Peyer's patch (tissue), 4 donors: ENCODE measurements at places on chromosomes 2 and 18. TPM values are rescaled to one million over a fixed set of nuclear protein-coding genes. Genes with fewer than 3 reads are reported as not detected.

The TRPM8 gene
- not detected for total RNA-seq

The LONRF2 gene
- total RNA-seq = 2.5 TPM

GRCh38 chr2:26184121-26184520 is 11.2 kb downstream of the GAREM2 start:
- H3K27me3 ChIP-seq = no peaks in the 10 kb centered on the region
- H3K36me3 ChIP-seq = no peaks in the 10 kb centered on the region
- H3K4me1 ChIP-seq = peaks cover 10% of the 10 kb centered on the region

- no peak for DNase-seq
- H3K4me3 ChIP-seq = no peak overlapping the region
- H3K36me3 ChIP-seq = no peaks in the 10 kb centered on the region
These were observed 366.3 kb downstream of the NYAP2 start for GRCh38 chr2:225765820-225766219.

- no peaks in the 10 kb centered on the region for H3K36me3 ChIP-seq
- H3K4me3 ChIP-seq = no peak overlapping the region
- no peaks in the 10 kb centered on the region for H3K4me1 ChIP-seq
- DNase-seq = no peak
- H3K27ac ChIP-seq = no peak overlapping the region
These were observed 159.7 kb downstream of the DOCK10 start for GRCh38 chr2:224882291-224883171.

GRCh38 chr2:43605079-43605655 is 9.3 kb upstream of the THADA start:
- H3K36me3 ChIP-seq = no peaks in the 10 kb centered on the region
- no peaks in the 10 kb centered on the region for H3K4me1 ChIP-seq
- DNase-seq = no peak
- H3K4me3 ChIP-seq = no peak overlapping the region
- no peaks in the 10 kb centered on the region for H3K27me3 ChIP-seq

The ACKR3 gene
- total RNA-seq = 22.5 TPM

- no peak overlapping the region for H3K27ac ChIP-seq
- H3K4me1 ChIP-seq = no peaks in the 10 kb centered on the region
- H3K27me3 ChIP-seq = no peaks in the 10 kb centered on the region
- H3K36me3 ChIP-seq = no peaks in the 10 kb centered on the region
These were observed 429.4 kb downstream of the MBD2 start for GRCh38 chr18:53795061-53795460.

- DNase-seq = peak; percentile 57
- H3K4me1 ChIP-seq = no peaks in the 10 kb centered on the region
- peak overlapping the region; percentile 100 for H3K27ac ChIP-seq
- H3K4me3 ChIP-seq = peak overlapping the region; percentile 67
These were observed 683 bp upstream of the DNAJC27 start for GRCh38 chr2:24972315-24972961.
